Fibroblast of lung (primary cell): ENCODE measurements at places on chromosomes 4 and X.
A peak's percentile ranks its signal among the peaks of the same experiment; 100 is the strongest.

DNA sequence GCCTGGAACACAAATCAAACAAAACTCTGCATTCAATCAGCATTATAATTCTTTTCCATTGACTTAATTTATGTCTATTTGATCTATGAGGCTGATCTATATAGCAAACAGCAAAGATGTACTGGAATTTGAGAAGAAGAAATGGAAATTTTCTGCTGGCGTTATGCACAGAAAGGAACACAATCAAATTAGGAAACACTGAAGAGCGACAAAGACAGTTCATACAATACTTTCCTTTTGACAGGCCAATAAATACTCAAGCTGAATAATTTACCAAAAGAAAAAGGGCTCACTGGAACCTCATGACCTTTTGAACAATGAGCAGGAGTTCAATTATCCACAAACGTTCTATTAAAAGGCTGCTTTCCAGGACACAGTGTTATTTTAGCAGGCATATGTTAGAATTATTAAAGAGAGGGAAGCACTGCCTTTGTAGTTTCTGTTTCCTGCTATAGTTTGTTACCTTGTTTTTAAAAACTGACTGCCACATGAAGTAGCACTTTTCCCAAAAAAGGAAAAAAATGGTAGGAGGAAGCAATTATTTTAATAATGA lies 8.1 kb downstream of the PDHA2 start:
- DNase-seq, result no peak

DNA sequence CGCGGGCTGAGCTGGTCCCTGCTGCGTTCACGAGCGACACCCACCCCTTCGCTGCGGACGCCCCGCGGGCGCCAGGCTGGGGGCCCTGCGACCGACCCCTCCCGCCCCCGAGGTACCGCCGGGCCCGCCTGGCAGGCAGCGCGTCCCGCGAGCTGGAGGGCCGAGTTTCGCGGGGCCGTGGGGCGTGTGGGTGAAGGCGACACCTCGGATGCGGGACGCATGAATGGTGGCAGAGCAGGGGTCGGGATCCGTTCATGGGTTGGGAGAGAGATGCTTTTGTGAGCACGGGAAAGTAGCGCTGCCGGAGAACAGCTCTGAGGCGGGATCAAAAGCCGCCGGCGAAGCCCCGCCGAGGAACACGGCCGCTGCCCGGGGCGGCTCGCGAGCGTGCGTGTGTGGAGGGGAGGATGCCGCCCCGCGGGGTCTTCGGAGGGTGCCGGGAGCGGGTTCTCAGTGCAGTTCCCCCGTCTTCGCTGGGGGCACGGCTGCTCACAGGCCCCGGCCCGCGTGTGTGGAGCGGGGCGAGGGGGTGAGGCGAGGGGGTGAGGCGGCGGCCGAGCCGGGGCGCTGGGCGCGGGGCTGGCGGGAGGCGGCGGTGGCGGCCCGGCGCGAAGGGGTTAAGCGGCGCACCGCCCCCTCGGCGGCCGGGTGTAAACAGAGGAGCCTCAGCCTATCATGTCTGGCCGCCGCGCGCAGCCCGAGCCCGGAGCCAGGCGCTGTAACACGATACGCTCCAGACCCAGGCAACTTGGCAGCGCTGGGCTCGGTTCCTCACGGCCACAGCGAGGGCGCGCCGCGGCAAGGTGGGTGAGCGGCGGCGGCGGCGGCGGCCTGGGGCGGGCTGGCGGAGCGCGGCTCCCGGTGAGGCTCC lies 205.3 kb downstream of the TENM3 start:
- peak; percentile 96 for DNase-seq

DNA sequence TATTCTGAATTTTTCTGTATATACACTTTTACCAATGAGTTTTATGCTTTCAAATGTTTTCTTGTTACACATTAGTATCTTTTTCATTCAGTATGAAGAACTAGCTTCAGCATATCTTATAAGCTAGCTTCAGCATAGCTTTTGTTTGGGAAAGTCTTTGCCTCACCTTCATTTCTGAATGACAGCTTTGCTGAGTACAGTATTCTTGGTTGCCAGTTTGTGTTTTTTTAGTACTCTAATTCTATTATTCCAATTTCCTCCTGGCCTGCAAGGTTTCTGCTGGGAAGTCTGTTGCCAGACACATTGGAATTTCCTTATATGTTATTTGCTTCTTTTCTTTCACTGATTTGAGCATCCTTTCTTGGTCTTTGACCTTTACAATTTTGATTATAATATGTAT lies 278.8 kb downstream of the SPATA18 start:
- DNase-seq, result no peak

GRCh38 chrX:15167826-15168225 lies 102.1 kb downstream of the ASB9 start:
- no peak for DNase-seq

DNA sequence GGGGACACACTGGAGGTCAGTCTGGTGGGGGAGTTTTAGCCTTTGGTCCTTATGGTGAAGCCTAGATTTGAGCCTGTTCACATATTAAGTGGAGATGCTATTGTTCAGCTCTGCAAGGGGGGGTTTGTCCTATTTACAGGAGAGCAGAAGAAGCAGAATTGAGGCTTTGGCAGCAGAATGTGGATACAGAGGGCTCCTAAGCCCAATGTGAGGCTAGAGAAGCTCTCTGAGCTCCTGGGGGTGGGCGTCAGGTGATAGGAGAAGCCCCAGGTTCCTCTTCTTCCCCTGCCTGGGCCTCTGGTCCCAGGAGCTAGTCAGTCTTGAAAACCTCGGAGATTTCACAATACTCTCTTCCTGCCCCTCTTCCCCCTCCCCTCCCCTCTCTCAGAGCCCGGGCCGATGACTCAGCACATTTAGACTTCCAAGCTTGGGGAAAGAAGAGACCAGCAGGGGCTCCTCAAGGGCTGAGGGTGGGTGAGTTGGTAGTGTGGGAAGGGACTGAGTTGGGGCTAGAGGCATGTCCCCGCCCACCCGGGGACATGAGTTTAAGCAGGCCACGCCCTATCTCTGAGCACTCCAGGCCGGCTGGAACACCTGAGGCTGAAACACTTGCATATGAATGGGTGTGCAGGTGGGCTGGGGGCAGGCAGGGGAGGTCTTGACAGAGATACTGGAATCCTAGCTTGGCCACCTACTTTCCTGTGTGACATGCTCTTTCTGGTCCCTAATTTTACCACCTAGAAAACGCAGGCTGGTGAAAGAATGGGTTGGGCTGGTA lies 3.4 kb downstream of the TFE3 start:
- peak; percentile 93 for DNase-seq

GRCh38 chrX:81280148-81280547 lies 78.2 kb downstream of the SH3BGRL start:
- DNase-seq, result no peak
